ENCODE measurements at places on chromosomes 12 and 14.

DNA sequence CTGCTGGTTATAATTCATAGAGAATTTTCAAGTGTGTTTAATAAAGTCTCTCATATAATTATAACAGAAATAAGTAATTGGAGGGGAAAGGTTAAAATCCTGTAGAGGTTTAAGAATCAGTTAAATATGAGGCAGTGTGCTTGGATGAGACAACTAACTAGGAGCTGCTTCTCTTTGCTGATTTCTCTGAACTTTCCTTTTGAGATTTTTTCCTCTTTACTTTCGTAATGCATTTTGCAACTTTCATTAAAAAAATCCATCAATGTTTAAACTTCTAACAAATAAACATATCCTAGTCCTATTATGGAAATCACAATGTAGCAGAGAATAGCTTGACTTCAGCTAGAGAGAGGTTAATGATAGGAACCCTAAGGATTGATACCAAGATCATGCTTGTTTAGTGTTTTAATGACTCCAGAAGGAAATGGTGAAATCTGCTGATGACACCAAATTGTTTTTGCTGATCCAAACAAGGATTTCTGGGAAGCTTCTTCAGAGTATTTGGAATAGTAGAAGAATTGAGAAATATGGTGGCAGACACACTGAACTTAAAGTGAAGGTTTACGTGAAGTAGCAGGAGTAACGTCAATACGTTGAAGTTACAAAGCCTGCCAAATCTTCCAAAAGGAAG, 122.6 kb downstream of the RAD51B start:
- DNase-seq, result no peak

DNA sequence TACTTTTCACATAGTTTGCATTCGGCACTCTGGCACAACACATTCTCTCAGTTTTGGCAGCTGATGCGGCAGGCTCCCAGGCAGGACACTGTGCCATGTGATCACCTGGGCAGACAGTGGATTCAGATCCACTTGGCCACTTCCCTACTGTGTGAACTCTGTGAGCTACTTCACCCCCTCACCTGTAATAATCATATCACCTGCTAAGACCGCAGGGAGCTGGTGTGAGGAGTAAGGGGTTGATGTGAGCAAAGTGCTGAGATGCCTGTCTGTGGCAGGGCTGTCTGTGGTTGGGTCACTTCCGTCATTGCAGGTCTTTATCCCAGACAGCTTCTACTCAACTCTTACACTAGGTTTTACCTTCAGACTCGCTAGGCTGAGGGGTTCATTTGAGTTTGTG, 50.4 kb upstream of the AMN start:
- DNase-seq, result no peak

DNA sequence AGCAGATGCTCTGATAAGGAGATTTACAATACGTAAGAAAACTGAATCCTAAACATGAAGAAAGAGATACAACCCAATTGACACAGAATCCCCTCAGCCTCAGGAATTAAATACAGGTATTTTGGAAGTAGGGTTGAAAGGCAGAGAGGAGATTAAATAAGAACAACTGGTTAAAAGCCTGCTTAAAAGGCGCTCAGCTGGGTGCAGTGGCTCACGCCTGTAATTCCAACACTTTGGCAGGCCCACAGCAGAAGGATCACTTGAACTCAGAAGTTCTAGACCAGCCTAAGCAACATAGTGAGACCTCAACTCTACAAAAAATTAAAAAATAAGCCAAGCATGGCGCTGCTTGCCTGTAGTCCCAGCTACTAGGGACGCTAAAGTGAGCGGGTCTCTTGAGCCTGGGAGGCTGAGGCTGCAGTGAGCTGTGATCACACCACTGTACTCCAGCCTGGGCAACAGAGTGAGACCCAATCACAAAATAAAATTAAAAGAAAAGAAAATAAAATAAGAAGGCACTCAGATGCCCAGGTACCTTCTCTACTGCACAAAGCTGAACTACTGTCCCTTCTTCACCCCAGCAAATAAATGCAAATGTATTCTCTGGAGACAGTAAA, 32.9 kb downstream of the MED13L start:
- DNase-seq, result no peak

DNA sequence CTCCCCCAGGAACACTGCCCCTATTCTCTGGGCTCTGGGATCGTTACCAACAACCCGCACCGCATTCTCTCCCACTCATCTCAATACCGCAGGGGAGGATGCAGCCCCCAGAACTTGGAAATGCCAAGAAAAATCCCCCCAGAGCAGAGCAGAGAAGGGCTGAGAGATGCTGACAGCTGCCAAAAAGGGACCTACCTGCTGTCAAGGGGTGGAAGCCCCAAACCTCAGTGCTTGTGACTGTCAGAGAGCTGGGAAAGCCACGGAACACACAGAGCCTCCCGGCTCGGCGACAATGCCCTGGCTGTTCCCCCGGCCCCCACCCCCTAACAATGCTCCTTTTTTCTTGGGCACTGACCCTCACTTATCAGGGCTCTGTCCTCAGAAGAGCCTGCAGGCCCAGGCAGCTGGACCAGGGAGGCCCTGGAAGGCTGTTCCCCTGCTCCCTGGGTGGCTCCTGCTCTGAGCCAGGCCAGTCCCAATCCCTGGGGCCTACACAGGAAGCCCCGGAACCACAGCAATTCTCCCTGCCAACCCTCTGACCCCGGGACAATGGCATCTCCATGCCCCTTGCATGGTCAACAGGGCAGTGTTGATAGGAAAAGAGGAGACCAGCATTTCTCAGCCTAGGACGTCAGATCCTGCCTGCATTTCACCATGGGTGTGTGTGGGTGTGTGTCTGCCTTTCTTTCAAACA, 78.9 kb downstream of the ITPK1 start:
- DNase-seq, result no peak

GRCh38 chr14:76227450-76228050, 75.8 kb downstream of the GPATCH2L start:
- no peak for DNase-seq

GRCh38 chr14:61116369-61116768, 135.3 kb downstream of the SLC38A6 start:
- DNase-seq, result no peak

DNA sequence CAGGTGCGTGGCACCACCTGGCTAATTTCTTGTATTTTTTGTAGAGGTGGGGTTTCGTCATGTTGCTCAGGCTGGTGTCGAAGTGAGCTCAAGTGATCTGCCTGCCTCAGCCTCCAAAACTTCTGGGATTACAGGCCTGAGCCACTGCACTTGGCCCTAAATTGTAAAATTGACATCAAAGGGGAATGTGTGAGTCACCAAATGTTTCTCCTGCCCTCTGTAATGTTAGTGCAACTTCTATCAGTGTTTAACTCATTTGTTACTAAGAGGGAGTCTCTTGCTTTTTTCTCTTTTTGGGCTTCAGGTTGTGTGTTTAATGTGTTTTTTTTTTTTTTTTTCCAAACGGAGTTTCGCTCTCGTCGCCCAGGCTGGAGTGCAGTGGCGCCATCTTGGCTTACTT, 2.3 kb downstream of the TULP3 start:
- no peak for DNase-seq

- DNase-seq, result no peak
Measured at GRCh38 chr12:11891754-11892386, 178.9 kb upstream of the BCL2L14 start.

- no peak for DNase-seq
Measured at GRCh38 chr14:97270308-97270707, 473.1 kb downstream of the VRK1 start.

DNA sequence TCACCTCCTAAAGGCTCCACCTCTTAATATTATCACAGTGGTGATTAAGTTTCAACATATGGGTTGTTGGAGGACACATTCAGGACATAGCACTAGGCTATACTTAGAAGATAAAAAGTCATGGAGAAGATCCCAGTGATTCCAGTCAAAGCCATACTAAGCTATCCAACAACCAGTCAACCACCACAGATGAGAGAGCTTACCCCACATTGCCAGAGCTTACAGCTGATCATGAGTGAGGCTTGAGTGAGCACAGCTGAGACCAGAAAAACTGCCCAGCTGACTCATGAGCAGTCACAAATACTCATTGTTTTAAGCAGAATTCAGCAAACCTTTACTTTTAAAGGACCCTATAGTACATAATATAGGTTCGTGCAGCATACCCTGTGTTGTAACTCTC, 85.1 kb downstream of the DRAM1 start:
- no peak for DNase-seq

- DNase-seq, result no peak
Measured at GRCh38 chr12:45334396-45334795, 118.5 kb downstream of the ANO6 start.

DNA sequence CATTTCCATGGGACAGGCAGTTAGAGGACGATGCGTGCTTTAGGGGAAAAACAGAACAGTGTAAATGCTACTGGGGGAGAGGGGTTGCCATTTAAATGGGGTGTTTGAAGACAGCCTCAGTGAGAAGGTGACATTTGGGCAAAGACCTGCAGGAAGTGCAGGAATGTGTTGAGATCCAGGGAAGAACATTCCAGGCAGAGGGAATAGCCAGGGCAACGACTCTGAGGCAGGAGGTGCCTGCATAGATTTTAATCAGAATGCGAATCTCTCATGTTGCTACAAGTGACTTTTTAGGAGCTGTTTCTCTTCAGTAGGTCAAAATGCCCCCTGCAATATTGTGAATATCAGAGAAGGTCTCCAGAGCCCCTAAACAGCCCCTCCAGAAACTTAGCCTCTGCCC, 7.6 kb upstream of the SCARB1 start:
- no peak for DNase-seq
